Right renal cortex interstitium (tissue), 3 donors: ENCODE measurements at places on chromosomes 5 and 9.

DNA sequence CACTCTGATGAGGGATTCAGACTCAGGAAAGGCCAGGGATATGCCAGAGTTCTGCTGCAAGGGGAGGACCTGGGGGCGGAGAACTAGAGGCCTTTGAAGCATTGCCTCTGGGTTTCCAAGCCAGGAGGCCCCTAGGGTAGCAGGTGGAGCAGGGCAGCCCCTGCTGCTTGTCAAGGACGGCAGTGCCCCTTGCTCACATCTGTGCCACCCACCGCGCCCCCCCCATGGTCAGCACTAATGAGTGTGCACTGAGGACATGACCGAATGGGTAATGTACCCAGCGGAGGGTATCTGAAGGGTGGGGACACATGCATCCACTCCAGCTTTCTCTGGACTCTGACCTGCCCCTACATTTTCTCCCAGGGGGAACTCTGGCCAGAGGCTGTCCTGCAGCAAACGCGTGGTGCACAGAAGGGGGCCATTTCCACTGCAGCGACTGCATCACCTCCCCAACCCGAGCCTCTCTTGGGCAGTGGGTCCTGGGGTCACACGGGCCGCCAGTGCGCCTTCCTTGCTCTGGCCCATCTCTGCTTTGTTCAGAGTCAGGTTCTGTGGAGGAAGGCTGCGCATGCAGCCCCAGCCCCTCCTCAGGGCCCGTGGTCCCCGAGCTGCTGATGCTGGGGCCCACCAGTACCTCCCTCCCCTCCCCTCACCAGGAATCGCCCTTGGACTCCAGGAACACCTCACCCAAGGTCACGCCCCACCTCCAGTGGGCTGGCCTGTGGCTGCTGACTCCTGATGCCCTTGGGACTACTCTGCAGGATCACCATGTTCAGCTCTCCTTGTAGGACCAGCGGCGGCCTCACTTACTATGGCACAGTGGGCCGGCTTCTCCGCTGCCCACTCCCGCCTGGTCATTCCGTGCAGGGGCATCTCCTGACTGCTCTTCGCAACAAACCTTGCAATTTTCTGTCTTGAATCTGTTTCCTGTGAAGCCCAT lies 31.2 kb downstream of the STC2 start:
- DNase-seq: no peak

- DNase-seq: no peak
These were observed 189.6 kb downstream of the NR3C1 start for GRCh38 chr5:143213851-143214363.

- DNase-seq: no peak
These were observed 20.8 kb downstream of the DCANP1 start for GRCh38 chr5:135426102-135427082.

- no peak for DNase-seq
These were observed 201.0 kb downstream of the WDR70 start for GRCh38 chr5:37580106-37580505.

GRCh38 chr9:131422241-131422792 lies 28.4 kb downstream of the PRRC2B start:
- DNase-seq: no peak

GRCh38 chr5:168159425-168159824 lies 132.0 kb upstream of the WWC1 start:
- peak; percentile 56 for DNase-seq

DNA sequence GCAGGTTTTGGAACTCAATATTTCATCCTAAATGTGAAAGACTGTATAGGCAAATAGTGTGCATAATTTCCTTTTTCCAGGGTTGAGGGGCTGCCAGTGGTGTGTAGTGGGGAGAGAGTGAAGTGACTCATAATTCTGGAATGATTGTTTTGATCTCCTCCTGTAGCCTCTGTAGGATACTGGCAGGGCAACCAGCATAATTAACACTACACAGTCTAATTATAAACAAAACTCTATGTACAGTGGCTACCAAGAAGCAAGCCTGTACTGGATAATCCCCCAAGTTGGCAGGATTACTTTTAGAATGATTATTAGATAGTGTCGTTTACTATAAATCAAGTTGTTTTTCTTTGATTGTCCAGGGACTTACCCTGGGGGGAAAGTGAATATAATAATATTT lies 32.2 kb downstream of the LNPEP start:
- DNase-seq: no peak

- no peak for DNase-seq
These were observed 164.5 kb upstream of the PHYKPL start for GRCh38 chr5:178396796-178397720.

- no peak for DNase-seq
These were observed 29.6 kb downstream of the C5orf58 start for GRCh38 chr5:170262061-170263045.

DNA sequence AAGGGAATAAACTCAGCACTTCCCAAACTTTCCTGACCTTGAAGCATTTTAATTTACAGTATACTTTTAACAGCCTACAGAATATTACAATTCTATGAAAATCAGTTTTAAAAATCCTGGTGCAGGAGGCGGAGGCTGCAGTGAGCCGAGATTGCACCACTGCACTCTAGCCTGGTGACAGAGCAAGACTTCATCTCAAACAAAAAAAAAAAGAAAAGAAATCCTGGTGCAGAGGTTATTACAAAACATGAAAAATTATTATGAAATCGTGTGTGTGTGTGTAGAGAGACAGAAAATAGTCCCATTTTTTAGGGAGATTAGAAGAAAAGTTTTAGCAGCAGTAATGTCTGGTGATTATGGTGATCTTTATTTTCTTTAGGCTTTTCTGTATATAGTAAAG lies 26.9 kb downstream of the GOLPH3 start:
- no peak for DNase-seq

DNA sequence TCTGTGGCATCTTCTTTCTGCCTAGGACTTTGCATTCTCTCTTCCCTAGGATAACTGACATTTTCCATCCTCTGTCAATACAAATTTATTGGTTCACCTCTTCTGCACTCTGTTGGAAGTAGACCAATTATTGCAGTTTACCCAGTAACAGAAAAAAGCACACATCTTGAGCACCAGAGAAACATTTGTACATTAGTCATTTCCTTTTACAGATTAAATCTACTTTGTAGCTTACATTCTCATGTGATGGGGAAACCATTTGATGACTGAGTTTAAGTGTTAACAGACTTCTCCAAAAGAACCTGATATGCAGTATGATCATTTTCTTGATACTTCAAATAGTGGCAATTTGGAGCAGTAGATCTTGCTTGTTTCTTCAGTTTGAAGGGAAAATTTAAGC lies 1098.8 kb downstream of the DTWD2 start:
- DNase-seq: no peak

DNA sequence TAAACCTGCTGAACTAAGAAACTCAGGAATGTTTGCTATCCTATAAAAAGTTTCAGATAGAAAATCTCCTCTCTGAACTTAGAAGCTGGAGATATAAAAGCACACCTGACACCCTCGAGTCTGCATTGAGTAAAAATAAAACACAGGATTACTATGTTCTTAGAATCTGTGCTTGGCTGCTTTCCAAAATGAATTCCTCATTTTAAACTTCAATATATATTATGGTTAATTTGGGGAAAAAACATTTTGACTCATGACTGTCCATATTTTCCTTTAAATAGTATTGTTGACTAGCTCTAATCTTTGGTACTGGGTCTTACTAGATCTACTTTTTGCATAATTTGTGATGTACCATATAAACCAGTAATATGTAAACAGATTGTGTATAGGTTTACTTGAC lies 36.7 kb downstream of the FBXW2 start:
- no peak for DNase-seq

- no peak for DNase-seq
These were observed 508.3 kb downstream of the EBF1 start for GRCh38 chr5:158591301-158591863.

DNA sequence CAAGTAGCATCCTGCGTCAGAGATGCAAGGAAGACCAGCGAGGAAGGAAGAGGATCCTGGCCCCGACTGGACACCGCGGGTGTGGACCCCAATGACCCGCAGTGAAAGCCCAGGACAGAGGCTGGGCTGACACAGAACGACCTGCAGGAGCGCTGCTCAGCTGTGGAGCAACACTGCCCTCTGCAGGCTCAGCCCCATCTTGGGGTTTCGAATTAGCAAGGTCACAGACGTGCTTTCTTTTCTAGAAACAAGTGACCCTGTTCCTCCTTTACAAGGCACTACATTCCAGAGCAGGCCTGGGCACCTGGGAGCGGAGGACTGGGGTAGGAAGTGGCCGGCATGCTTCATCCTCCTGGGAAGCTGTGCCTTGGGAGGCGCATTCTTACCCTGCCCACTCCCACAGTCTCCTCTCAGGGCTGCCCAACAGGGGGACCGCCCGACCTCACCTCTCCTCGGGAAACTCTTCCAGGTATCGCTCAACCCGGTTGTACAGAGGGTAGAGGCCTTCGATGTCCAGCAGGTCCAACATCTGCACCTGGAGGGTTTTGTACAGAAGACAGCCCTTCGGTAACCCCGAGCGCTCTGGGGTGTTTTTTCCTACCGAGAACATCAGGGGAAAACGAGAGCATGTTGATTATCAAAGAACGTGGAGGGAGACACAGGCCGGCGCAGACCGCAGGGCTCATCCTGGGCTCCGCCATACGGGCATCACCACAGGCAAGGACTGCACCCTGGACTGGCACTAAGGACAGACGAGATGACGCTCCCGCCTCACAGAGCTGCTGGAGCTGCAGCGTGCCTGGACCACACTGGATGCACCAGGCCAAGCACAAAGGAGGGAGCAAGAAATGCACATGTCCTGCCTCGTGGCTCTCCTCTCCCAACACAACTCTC lies 35.0 kb downstream of the IPPK start:
- DNase-seq: peak; percentile 52

- no peak for DNase-seq
These were observed 32.7 kb upstream of the ISCA1 start for GRCh38 chr9:86315078-86315477.

DNA sequence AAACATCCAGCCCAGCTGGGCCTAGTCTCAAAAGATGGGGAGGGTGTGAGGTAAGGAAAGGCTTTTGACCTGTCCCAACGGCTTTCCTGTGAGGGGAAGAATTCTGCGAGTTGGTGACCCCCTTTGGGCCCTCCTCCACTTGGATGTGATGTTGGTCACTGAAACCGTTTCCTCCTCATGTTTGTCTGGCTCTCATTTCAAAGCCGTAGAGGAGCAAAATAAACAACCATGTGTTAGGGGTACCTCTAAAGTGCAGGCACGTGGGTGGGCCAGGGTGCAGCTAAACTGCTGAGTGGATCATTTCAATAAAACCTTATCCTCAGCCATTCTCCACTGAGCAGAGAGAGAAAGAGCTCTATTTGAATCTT lies 84.3 kb upstream of the MELK start:
- DNase-seq: no peak

DNA sequence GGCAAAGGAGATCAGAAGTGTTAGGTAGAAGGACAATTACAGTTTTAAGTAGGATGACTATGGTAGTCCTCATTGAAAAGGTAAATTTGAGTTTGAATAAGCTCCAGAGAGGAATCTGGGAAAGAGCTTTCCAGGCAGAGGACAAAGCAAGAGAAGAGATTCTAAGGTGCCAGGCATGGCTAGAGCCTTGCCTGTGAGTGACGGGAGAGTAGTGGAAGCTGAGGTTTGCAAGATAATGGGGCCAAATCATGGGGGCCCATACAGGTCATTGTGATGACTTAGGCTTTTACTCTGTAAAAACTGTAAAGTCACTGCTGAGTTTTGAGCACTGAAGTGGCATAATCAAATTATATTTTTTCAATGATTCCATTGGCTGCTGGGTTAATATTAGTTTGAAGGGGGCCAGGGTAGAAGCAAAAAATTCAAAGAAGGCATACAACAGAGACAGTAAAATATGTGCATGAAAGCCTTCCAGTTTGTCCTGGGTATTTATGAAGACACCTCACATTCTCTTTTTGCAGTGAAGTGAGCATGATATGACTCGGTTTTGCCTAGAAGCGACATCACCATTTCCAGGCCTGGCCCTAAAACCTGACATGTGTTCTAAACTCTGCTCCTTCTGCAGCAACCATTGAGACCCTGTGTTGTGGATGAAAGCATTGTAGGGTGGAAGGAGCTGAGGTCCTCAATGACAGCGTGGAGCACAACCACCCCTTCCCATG lies 279.8 kb upstream of the TNC start:
- no peak for DNase-seq

DNA sequence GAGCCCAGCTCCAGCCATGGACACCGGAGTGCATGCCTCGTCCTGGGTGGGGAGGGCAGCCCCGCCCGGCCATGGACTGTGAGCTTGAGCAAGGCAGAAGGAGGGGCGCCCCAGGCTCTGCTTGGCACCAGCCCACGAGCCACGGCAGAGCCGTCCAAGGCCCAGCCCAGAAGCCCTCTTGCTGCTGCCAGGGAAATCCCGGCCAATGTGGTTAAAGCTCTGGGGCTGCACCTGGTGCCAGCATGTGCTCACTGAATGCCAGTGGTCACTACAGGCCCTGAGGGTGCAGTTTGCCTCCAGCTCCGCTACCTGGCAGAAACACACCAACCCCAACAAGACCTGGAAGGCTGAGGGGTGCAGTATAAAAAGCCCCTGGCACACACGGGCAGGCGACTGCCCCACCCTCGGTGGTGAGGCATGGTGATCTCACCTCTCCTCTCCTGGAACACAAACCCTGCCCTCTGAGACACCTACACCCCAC lies 11.8 kb downstream of the BRD3 start:
- DNase-seq: no peak

GRCh38 chr5:80125962-80126480 lies 90.9 kb downstream of the THBS4 start:
- DNase-seq: no peak

GRCh38 chr5:73299665-73300336 lies 126.8 kb downstream of the TMEM174 start:
- DNase-seq: no peak

- no peak for DNase-seq
These were observed 193.4 kb upstream of the GAS1 start for GRCh38 chr9:87140605-87141109.

DNA sequence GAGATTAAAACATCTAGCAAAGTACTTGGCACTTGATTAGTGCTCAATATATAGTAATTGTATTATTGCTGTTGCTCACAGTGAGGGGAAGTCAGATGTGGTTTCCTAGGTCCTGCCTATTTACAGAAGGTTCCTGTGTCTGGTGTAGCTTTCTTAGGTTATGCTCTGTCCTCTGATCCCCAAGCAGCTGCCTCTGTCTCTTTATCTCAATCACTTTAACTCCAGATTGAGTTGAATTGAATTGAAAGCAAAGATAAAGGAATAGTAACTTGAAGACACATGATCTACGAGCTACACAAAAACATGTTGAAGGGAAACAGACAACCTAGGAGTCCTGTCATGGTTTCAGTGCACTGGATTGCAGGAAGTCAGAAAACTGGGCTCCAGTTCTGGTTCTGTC lies 113.9 kb upstream of the ADAMTSL1 start:
- DNase-seq: no peak

GRCh38 chr5:14349029-14349428 lies 205.9 kb downstream of the TRIO start:
- DNase-seq: no peak
